A673 (cell line): ENCODE measurements at places on chromosomes 2 and 18. TPM values are rescaled to one million over a fixed set of nuclear protein-coding genes. Genes with fewer than 3 reads are reported as not detected.

DNA sequence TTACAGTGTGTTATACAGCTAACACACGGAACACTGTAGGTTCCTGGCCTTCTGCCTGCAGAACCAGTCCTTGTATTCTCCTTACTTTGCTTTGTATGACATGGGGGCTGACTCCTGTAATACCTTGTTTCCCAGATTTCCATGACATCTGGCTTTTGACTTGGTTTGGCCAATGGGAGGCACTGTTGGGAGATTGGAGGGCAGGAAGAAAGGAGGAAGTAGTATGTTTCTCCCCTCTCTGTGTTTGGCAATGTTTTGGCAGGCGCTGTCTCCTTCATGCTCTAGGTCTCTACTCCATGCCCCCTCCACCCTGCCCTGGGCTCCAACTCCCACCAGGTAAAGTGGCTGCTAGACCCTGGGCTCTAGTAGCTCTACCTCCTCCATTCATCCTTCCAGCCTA, 331.1 kb upstream of the SLC14A2 start:
- H3K27me3 ChIP-seq, result peaks cover 8% of the 10 kb centered on the region
- H3K36me3 ChIP-seq, result no peaks in the 10 kb centered on the region
- no peaks in the 10 kb centered on the region for H3K4me1 ChIP-seq

GRCh38 chr18:44802508-44802907, 121.8 kb downstream of the SETBP1 start:
- H3K27ac ChIP-seq, result no peak overlapping the region
- no peaks in the 10 kb centered on the region for H3K27me3 ChIP-seq
- no peak overlapping the region for H3K4me3 ChIP-seq
- peaks cover 8% of the 10 kb centered on the region for H3K4me1 ChIP-seq
- DNase-seq, result peak; percentile 63

DNA sequence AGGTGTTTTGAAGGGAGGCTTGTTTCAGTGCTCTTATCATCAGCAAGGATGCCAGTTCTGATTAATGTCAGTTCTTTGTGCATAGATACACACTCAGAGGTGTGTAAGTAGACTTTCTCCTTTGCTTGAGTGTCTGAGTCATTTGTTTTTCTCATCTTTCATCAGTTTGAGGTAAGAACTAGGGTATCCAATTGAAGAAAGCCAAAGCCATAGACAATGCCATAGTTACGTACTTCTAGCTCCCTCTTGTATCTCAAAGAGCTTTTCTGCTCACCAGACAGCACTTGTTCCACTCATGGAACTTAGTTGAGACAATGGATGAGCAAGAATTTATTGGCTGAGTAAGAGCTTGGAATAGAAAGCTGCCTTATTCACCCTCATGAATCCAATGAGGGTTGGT, 520.1 kb downstream of the PIK3C3 start:
- H3K27me3 ChIP-seq, result no peaks in the 10 kb centered on the region
- no peaks in the 10 kb centered on the region for H3K4me1 ChIP-seq
- H3K36me3 ChIP-seq, result no peaks in the 10 kb centered on the region
- no peak for DNase-seq
- H3K4me3 ChIP-seq, result no peak overlapping the region
- H3K27ac ChIP-seq, result no peak overlapping the region

- no peaks in the 10 kb centered on the region for H3K36me3 ChIP-seq
- H3K27ac ChIP-seq, result no peak overlapping the region
- no peaks in the 10 kb centered on the region for H3K4me1 ChIP-seq
- H3K27me3 ChIP-seq, result no peaks in the 10 kb centered on the region
These were observed 60.1 kb upstream of the GLI2 start for GRCh38 chr2:120675460-120676130.

DNA sequence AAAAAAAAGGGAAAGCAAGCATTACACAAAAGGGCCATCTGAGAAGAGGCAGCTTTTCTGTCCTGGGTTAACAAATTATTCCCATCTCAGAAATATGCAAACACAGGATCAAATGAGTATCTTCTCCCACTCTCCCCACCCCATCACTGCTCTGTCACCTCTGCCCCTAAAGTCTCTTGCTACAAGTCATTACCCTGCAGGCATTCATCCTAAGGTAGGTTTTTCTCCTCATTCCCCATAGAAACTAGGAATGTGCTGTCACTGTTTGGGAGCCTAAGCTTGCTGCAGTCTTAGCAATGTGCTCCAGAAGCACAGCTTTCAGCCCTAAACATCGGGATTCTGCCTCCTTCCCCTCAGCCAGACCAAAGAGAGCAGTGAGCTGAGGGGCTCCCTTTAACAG, 3.6 kb downstream of the LRRTM1 start:
- H3K27me3 ChIP-seq, result peaks cover 57% of the 10 kb centered on the region
- no peaks in the 10 kb centered on the region for H3K4me1 ChIP-seq
- H3K4me3 ChIP-seq, result no peak overlapping the region
- no peak for DNase-seq

- H3K27me3 ChIP-seq, result no peaks in the 10 kb centered on the region
- H3K36me3 ChIP-seq, result no peaks in the 10 kb centered on the region
- DNase-seq, result no peak
- H3K4me1 ChIP-seq, result peaks cover 4% of the 10 kb centered on the region
- no peak overlapping the region for H3K27ac ChIP-seq
These were observed 931.3 kb downstream of the CPS1 start for GRCh38 chr2:211487733-211488132.

DNA sequence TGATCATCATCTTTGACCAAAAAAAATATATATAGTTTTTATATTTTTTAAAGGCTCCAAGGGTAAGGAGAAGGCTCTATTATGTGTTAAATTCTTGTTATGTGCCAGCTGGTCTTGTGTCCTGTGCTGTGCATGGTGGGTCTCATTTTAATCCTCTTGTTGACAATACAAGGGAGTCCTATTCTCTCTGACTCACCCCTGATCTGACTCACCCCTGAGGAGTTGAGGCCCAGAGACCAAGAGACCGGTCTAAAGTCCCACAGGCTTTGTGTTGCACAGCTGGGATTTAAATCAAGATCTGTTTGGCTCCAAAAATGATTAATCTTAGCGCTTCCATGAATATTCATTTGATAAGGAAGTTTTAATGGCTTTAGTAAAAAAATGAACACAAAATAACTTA, 25.7 kb downstream of the MC2R start:
- no peaks in the 10 kb centered on the region for H3K27me3 ChIP-seq
- H3K27ac ChIP-seq, result peak overlapping the region; percentile 76
- no peaks in the 10 kb centered on the region for H3K36me3 ChIP-seq
- H3K4me1 ChIP-seq, result peaks cover 40% of the 10 kb centered on the region
- no peak overlapping the region for H3K4me3 ChIP-seq

DNA sequence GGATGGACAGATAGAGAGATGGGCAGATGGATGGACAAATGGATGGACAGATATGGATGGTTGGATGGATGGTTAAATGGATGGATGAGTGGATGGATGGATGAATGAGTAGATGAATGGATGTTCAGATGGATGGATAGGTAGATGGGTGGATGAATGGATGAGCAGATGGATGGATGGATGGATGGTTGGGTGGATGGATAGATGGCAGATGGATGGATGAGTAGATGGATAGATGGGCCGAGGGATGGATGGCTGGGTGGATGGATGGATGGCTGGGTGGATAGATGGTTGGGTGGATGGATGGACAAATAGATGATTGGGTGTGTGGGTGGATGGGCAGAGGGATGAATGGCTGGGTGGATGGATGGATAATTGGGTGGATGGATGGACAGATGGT, 98.9 kb upstream of the OTOS start:
- peaks cover 7% of the 10 kb centered on the region for H3K27me3 ChIP-seq
- no peak overlapping the region for H3K27ac ChIP-seq

DNA sequence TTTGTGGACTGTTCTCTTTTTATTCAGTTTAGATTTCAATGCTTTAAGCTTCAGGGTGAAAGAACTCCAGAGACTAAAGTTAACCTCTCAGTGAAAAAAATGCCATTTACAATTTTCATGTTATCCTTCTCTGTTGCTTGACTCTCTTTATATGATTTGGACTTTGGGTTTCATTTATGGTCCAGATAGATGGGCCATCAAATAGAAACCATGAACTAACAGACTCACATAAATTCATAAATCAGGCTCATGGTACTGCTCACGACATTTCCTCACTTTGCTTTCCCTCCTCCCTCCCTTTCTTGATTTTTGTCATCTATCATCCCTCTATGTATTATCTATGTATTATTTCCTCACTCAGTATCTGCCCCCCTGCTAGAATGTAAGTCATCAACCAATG, 10.0 kb downstream of the FAM110C start:
- no peak for DNase-seq
- no peaks in the 10 kb centered on the region for H3K4me1 ChIP-seq
- no peak overlapping the region for H3K27ac ChIP-seq

GRCh38 chr2:77210725-77211124, 311.5 kb downstream of the LRRTM4 start:
- no peaks in the 10 kb centered on the region for H3K4me1 ChIP-seq
- no peaks in the 10 kb centered on the region for H3K36me3 ChIP-seq
- no peak overlapping the region for H3K4me3 ChIP-seq
- DNase-seq, result no peak
- H3K27me3 ChIP-seq, result no peaks in the 10 kb centered on the region

- H3K4me3 ChIP-seq, result no peak overlapping the region
- H3K27me3 ChIP-seq, result peaks cover 7% of the 10 kb centered on the region
- no peak overlapping the region for H3K27ac ChIP-seq
- DNase-seq, result no peak
- H3K36me3 ChIP-seq, result no peaks in the 10 kb centered on the region
These were observed 10.4 kb upstream of the DOCK10 start for GRCh38 chr2:225052703-225053102.

- H3K27ac ChIP-seq, result no peak overlapping the region
- peaks cover 9% of the 10 kb centered on the region for H3K27me3 ChIP-seq
- no peak overlapping the region for H3K4me3 ChIP-seq
- H3K4me1 ChIP-seq, result no peaks in the 10 kb centered on the region
- H3K36me3 ChIP-seq, result no peaks in the 10 kb centered on the region
- DNase-seq, result no peak
These were observed 34.2 kb upstream of the ACTR2 start for GRCh38 chr2:65193446-65193845.

GRCh38 chr2:40386177-40386576, 65.7 kb downstream of the SLC8A1 start:
- H3K27me3 ChIP-seq, result peaks cover 15% of the 10 kb centered on the region
- no peaks in the 10 kb centered on the region for H3K36me3 ChIP-seq
- no peak overlapping the region for H3K27ac ChIP-seq
- H3K4me1 ChIP-seq, result no peaks in the 10 kb centered on the region
- H3K4me3 ChIP-seq, result no peak overlapping the region

- H3K27me3 ChIP-seq, result no peaks in the 10 kb centered on the region
- no peaks in the 10 kb centered on the region for H3K4me1 ChIP-seq
- H3K4me3 ChIP-seq, result no peak overlapping the region
These were observed 198.6 kb upstream of the CWC22 start for GRCh38 chr2:180205621-180206235.

DNA sequence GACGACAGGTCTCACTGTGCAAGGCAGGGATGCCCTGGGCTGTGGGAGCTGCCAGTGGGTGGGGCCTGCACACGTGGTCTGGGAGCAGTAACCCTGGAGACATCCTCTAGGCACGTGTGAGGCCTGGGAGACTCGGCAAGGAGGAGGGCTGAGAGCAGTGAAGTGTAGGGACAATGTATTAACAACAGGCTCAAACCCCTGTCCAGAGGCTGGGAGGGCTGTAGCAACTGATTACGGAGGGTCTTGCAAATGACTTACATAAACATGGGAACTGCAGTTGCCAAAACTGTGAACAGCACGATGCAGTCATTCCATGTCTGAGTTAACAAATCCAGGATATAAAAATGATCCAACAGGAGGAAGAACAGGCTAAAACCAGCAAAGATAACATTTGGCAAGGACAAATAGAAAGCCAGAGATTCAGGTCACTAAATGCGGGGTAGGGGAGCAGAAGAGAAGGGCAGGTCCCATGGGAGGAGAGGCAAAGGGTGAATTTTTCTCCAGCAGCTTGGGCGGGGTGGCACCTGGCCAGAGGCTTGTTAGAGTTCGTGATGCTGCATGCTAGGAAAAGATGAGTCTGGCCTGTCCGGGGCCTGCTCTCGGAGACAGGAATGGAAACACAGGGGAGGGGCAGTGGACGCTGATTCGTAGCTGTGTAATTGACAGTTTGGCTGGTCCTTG, 44.9 kb downstream of the CYP27C1 start:
- no peaks in the 10 kb centered on the region for H3K27me3 ChIP-seq
- no peaks in the 10 kb centered on the region for H3K36me3 ChIP-seq
- DNase-seq, result no peak

GRCh38 chr2:172993139-172993538, 82.5 kb upstream of the MAP3K20 start:
- peaks cover 10% of the 10 kb centered on the region for H3K27me3 ChIP-seq
- no peak overlapping the region for H3K27ac ChIP-seq
- no peak for DNase-seq
- H3K36me3 ChIP-seq, result no peaks in the 10 kb centered on the region
- H3K4me1 ChIP-seq, result no peaks in the 10 kb centered on the region

DNA sequence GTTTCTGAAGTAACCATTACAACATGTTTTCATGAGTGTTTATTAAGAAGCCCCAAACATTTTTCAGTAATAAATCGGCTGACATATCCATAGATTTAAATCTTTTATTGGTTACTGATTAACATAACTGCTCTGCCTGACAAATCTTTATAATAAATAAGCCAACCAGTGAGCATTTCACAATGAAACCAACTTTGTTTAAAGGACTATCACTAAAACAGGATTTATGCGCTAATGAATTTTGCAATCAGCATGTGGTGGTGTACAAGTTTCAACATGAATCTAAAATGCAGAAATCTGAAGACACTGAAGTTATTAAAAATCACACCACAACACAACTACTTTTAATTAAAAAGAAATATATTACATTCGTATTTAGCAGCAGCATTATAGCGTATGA, 166.7 kb downstream of the MEIS1 start:
- peaks cover 44% of the 10 kb centered on the region for H3K4me1 ChIP-seq
- no peak overlapping the region for H3K4me3 ChIP-seq
- H3K27me3 ChIP-seq, result no peaks in the 10 kb centered on the region
- peak; percentile 21 for DNase-seq
- no peaks in the 10 kb centered on the region for H3K36me3 ChIP-seq

GRCh38 chr18:3599195-3599594, 149.2 kb downstream of the TGIF1 start:
- H3K27me3 ChIP-seq, result no peaks in the 10 kb centered on the region
- peaks cover 57% of the 10 kb centered on the region for H3K4me1 ChIP-seq
- H3K27ac ChIP-seq, result peak overlapping the region; percentile 94
- no peak for DNase-seq
- no peak overlapping the region for H3K4me3 ChIP-seq
- peaks cover 4% of the 10 kb centered on the region for H3K36me3 ChIP-seq

- H3K36me3 ChIP-seq, result no peaks in the 10 kb centered on the region
- no peaks in the 10 kb centered on the region for H3K27me3 ChIP-seq
- H3K4me3 ChIP-seq, result no peak overlapping the region
- DNase-seq, result no peak
- H3K4me1 ChIP-seq, result no peaks in the 10 kb centered on the region
- no peak overlapping the region for H3K27ac ChIP-seq
These were observed 92.7 kb downstream of the VWC2L start for GRCh38 chr2:214503568-214503967.

The CXCR2 gene
- total RNA-seq, result not detected in 2 replicates

The PAX8 gene
- 3.1 and 3.2 TPM in 2 replicates for total RNA-seq

The TWIST2 gene
- not detected in 2 replicates for total RNA-seq

The CD226 gene
- total RNA-seq, result 0.71 and 1.1 TPM in 2 replicates

The ASPRV1 gene
- 0.59 and 0.73 TPM in 2 replicates for total RNA-seq

The LRRC30 gene
- total RNA-seq, result not detected in 2 replicates

The LCT gene
- 0.37 and 0.39 TPM in 2 replicates for total RNA-seq

The RTTN gene
- total RNA-seq, result 25.9 and 26.5 TPM in 2 replicates

The SERPINB3 gene
- not detected in 2 replicates for total RNA-seq

The AGXT gene
- not detected in 2 replicates for total RNA-seq

The VPS4B gene
- 88.7 and 94.8 TPM in 2 replicates for total RNA-seq
